ENCODE measurements at places on chromosomes 7 and 10.

- no peak for DNase-seq
Measured at GRCh38 chr7:67731704-67732103, 735.1 kb downstream of the TYW1 start.

- no peak for DNase-seq
Measured at GRCh38 chr10:43000021-43000411, 76.9 kb upstream of the RET start.

DNA sequence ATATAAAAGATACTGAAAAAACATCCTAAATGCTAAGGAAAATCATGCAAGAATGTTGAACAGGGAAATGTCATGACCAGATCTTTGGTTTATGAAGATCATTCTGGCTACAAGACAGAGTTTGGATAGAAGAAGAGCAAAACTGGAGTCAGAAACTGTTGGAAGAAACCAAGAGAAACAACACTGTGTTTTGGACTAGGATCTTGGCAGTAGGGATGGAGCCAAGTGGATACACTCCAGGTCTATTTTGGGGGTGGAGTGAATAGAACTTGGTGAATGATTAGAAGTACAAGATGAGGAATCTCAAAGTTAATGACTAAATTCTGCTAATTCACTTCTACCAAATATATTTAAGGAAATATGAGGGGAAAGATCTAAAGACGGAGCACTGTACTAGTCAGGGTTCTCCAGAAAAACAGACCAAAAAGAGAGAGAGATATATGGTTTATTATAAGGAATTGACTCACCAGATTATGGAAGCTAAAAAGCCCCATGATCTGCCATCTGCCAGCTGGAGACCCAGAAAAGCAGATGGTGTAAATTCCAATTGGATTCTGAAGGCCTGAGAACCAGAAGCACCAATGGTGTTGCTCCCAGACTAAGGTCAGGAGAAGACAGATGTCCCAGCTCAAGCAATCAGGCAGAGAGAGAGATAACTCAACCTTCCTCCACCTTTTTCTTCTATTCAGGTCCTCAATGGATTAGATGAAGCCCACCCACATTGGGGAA lies 254.9 kb downstream of the TRIL start:
- no peak for DNase-seq

GRCh38 chr7:110929480-110930249 lies 161.3 kb upstream of the LRRN3 start:
- no peak for DNase-seq

DNA sequence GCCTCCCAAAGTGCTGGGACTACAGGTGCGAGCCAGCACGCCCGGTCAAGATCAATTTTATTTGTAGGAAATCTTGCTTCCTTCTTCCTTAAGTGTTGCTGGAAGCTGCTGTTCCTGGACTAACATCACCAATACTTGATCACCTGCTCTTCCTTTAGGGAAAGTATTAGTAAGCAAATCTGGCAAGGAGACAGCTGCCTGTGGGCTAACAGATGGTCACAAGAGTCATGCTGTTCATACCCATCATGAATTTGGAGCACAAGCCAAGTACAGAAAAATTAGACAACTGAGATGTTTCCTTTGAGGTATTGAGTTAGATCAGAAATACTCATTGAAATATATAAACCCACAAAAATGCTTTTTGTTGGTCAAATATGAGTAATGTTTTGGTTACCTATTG lies 27.9 kb downstream of the BAIAP2L1 start:
- no peak for DNase-seq

- no peak for DNase-seq
Measured at GRCh38 chr10:34826857-34827766, 12.0 kb upstream of the PARD3 start.

DNA sequence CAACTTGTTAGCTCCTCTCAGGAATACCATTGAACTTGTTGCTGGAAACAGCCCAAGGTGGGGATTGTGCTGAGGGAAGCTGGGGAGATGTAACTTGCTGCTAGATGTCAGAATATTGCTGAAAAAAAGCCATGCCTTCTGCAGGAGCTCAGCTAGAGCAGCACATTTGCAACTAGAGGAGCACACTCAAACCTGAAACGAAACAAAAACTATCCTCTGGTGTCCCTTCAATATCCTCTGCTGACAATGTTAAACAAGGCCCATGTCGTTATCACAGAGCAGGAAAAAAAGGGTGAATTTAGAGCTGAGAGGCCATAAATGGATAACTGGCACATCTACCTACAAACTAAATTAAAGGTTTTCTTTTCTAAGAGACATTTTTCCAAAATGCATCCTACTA lies 53.7 kb upstream of the MACC1 start:
- DNase-seq = no peak

DNA sequence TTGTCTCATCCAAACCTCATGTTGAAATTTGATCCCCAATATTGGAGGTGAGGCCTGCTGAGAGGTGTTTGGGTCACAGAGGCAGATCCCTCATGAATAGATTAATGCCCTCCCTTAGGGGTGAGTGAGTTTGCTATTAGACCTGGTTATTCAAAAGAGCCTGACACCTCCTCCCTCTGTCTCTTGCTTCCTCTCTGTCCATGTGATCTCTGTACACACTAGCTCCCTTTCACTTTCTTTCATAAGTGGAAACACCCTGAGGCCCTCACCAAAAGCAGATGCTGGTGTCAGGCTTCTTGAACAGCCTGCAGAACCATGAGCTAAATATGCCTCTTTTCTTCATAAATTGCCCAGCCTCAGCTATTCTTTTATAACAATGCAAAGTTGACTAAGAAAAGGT lies 447.1 kb downstream of the MDFIC start:
- no peak for DNase-seq

DNA sequence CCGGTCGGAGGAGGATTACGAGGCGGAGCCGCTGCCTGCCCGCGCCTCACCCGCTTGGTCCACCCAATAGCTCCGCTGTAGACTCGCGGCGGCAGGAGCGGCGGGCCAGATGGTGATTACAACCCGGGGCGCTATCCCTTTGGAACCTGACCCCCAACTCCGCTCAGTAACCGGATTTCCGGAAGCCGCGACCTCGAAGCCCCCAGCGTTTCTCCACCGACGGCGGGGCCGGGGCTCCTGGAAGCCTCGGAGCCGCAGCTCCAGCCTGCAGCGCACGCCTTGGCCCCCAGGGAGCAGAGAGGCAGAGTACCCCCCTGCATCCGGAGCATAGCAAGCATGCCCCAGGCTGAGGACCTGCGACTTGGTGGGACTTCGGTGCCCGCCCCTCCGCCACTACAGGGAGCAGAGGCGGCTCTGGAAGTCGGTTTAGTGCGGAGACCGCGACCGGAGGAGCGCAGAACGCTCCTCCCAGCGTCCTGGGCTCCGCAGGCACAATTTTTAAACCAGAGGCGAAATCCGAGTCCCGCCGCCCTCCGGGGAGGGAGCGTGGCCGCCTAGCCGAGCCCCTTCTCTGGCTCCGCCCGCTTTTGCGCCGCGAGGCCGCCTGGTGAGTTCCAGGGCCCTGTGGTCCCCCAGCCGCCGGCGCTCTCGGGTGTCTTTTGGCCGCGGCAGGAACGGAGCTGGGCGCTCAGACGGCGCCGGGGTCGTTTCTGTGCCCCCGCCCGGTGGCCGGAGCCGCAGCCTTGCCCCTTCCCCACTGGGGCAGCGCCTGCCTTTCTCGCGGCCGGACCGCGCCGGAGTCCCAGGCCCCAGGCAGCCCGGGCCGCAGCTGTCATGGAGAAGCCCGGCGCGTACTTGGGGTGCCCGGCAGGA lies 28.2 kb upstream of the BMS1 start:
- DNase-seq = no peak

DNA sequence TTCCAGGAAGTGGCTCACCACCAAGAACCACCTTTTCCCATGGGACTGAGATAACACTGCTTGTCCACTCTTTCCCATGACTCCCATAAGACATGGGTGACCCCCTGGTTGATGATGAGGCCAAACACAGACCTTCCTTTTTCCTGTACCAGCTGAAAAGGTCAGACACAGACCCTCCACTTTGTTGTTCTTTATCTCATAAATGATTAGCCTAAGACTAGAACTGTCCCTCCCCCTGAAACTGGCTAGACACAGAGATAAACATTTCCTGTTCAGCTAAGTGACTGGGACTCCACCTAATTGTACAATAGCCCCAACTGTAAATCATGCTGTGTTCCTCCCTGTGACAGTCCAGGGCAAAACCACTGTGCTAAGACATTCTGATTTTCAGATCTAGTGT lies 8.2 kb upstream of the NRG3 start:
- DNase-seq = no peak
